ENCODE measurements at places on chromosomes 2 and 18.

DNA sequence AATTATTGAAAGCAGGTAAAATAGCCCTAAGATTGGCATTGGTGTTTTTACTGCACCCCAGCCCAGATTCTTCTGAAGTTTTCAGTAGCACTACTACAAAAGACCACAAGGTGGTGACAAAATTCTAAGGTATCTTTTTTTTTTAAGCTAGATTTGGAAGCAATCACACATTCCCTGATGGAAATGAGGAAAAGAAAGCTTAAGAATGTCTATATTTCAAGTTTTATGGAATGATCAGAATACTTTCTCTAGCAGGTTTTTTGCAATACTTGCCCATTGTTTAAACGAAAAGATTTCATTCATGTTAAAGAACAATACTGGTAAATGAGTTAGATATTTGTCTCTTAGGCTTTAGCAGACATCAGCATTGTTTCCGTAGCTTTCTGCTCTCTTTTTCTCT lies 32.1 kb upstream of the ZNF638 start:
- DNase-seq = no peak

- no peak for DNase-seq
These were observed 238.3 kb downstream of the EN1 start for GRCh38 chr2:118609138-118609537.

DNA sequence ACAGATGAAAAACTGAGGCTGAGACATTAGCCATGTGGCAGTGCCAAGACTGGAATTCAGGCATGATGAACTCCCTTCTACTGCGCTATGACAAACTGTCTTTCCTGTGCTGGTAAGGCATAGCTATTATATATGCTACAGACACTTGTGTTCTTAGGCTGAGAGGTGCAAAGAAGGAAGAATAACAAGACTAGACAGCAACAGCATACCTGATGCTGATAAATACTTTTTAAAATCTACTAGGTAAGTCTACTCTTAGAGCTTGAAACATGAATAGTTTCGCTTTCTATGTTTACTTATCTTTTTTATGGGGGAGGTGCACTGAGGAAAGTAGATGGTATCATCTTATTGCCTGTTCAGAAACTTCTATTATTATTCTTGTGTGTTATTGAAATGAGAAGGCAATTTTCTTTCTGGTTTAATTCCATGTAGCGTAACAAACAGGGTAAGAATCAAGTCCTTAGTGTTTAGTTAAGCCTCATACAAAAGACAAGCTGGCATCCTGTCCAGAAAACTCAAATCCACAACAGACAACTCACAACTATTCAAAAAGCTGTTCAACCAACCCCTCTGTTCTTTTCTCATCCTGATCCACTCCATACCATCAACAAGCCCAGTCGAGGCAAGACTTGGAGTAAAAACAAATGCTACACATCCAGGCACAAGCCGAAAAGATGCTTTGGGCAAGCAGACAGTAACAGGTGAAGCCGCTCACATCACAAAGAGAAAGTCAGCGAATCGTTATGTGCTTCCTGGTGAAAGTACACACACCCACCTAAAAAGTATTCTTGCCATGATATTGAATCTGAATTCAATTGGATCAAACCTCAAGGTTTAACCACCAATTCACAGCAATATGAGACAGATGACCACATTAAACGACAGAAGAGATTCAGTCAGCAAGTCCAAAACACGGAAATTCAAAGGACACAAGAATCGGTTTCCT lies 1.5 kb downstream of the TTC32 start:
- no peak for DNase-seq

DNA sequence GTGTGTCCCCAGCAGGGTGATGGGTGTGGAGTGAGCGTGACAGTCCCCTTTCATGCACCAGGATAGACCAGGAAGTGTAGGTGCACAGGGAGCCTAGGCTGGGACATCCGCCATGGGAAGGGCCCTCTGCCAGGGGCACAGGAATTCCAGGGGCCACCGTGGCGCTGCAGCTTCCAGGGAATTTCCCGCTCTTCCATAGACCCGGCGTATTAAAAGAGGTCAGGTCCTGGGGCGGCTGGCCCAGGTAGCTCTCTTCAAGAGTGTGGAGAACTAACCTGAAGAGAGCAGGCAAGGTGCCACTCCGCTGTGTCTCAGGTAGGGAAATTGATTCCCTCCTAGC lies 42.0 kb downstream of the ATP6V1C2 start:
- no peak for DNase-seq

DNA sequence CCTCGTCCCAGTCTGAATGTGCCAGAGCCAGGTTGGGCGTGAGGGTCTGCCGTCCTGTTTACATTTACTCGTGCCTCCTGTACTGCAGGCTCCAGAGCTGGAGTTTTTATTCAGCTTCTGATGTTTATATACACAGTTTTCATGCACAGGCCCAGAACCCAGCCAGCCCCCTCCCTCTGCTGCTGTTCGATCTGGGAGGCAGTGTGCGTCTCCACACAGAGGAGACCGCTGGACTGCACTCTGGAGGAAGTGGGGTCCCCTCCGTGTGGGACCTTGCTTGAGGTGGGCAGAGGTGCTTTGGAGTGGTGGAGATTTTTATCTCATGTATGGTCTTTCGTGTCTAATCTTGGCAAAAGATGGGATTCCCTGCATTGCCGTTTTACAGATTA lies 90.6 kb downstream of the GLI2 start:
- no peak for DNase-seq

GRCh38 chr2:199147216-199147615 lies 310.5 kb downstream of the SATB2 start:
- DNase-seq = no peak

DNA sequence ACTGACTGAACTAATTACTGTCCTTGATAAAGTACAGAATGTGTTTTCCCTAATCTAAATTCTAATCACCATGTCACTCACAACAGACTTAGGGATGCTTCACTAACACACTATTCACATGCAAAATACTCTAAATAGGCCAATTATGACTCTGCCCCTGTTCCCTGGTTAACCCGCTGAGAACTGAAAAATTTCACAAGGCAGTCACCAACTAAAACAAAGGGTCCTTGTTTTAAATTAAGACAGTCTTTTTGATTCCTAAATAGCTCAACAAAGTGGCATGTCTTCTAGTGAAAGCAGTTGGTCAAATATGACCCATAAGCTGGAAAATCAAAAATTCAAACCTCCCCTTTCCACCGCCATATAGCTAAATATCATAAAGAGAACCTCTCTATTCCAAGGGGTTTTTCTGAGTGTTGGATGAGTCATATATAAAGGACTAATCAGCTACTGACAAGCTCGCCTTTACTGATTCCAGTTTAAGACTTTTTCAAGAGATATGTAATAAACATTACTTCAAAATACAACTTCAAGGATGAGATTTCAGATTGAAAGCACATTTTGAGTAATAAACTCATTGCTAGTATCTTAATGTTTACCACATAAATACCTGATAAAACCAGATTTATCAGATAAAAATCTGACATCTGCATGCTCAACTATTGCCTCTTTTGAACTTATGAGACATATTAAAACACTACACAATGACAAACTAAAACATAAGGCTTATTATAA lies 235.8 kb downstream of the TCF4 start:
- DNase-seq = no peak

GRCh38 chr2:60679036-60679780 lies 76.9 kb upstream of the PAPOLG start:
- DNase-seq = no peak

- no peak for DNase-seq
These were observed 22.1 kb downstream of the MFF start for GRCh38 chr2:227347117-227347516.

- peak; percentile 29 for DNase-seq
These were observed 60.9 kb upstream of the HPCAL1 start for GRCh38 chr2:10241641-10242430.

DNA sequence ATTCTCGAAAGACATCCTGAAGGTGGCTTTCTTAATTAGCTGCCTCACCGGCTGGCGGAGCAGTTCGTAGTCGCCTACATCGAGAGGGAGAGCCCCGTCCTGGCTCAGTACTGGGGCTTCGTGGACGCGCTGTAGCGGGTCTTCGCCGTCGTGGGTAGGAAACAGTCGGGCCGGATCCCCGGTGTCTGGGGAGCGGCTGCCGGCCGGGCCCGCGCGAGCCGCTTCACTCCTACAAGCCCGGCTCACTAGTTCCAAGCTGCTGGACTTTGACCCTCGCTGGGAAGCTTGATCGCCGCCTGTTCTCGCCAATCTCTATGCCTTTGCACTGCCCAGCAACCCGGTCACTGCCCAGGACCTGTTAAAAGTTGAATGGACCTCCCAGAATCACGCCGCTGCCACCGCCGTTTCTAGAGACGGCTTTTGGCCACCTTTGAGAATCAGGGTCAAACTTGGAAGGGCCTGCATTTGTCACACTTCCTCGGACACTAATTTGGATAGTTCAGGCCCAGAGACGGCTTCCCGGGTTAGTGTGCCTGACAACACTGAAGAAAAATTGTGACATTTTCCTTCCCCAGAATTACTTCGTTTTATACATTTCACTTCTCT lies 41.4 kb upstream of the AKAIN1 start:
- DNase-seq = peak; percentile 34

GRCh38 chr2:238667008-238667407 lies 180.9 kb upstream of the TWIST2 start:
- no peak for DNase-seq

- DNase-seq = no peak
These were observed 12.3 kb upstream of the SNTG2 start for GRCh38 chr2:938181-939005.

DNA sequence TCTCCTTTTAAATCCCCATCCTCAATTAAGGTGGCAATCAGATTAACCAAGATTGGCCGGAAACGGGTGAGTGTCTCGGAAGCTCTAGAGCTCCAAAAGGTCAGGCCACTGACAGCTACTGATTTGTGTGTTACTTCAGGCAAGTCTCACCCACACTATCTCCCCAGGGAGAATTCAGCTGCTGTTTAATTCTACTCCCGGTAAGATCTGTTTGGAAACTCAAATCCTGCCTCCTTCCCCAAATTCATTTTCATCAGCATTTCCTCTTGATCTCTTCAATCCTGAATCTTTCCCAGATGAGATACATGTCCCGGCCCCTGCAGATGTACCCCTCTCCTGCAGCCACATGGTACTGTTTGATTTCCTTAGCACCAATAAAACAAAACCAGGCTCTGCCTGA lies 34.9 kb downstream of the EFR3B start:
- no peak for DNase-seq

DNA sequence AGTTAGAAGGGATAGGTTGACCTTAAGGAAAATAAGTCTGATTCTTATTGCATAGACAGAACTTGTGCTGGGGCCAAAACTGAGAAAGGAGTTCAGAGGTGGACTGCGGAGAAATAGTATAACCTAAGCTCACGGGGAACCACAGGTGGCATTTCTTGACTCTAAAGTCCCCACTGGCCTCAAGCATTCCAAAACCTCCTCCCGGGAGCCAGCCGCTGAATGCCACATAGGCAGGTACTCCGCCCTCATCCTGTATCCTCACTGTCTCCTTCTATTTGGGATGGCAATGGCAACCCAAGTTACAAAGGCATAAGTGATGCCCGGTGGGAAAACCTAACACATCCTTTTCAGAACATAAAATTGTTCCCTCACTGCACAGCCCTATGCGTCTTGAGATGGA lies 173.0 kb downstream of the SP3 start:
- no peak for DNase-seq

GRCh38 chr2:239593455-239593854 lies 192.6 kb upstream of the HDAC4 start:
- DNase-seq = no peak

GRCh38 chr2:38074764-38075506 lies 1.0 kb downstream of the CYP1B1 start:
- peak; percentile 41 for DNase-seq

GRCh38 chr2:119598596-119599263 lies 54.5 kb downstream of the CFAP221 start:
- no peak for DNase-seq

GRCh38 chr2:191522478-191523120 lies 155.3 kb upstream of the NABP1 start:
- no peak for DNase-seq

DNA sequence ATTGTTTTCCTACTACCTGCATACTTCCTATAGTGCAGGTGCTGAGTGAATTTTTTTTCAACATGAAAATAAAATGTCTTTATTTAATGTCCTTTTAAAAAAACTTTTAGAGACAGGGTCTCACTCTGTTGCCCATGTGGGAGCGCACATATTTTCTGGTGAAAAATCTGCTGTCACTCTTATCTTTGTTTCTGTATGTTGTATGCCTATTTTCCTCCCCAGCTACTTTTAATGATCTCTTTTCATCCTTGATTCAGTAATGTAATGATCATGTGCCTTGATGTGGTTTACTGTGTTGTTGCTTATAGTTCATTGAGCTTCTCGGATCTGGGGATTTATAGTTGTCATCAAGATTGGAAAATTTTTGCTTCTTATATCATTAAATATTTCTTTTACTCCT lies 117.3 kb downstream of the ARL6IP6 start:
- no peak for DNase-seq

GRCh38 chr2:74632209-74632938 lies 15.8 kb downstream of the M1AP start:
- DNase-seq = no peak

- DNase-seq = no peak
These were observed 450.9 kb upstream of the HS6ST1 start for GRCh38 chr2:128769457-128770142.

GRCh38 chr18:22846088-22846683 lies 86.9 kb upstream of the RBBP8 start:
- no peak for DNase-seq

DNA sequence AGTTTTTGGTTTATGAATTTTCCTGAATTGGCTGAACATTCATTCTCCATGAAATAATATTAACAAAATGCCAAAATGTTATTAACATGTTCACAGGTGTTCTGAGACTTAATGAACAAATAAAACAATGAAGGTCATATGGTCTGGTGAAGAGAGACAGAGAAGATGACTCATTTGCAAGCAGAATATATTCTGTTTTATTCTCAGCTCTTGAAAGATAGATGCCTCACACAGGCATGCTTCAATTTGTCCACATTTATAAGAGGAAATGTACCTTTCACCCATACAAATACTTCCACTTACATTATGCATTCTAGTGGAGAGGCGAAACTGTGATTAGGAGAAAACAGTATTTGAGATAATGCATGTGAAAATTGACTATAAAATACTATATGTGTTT lies 75.4 kb upstream of the PGAP1 start:
- DNase-seq = no peak

GRCh38 chr2:110115291-110116032 lies at the start of gene MALL:
Gene MALL (minus strand): TSS chr2:110115822. CDS start chr2:110115792, 30 bp downstream.
- DNase-seq = no peak

DNA sequence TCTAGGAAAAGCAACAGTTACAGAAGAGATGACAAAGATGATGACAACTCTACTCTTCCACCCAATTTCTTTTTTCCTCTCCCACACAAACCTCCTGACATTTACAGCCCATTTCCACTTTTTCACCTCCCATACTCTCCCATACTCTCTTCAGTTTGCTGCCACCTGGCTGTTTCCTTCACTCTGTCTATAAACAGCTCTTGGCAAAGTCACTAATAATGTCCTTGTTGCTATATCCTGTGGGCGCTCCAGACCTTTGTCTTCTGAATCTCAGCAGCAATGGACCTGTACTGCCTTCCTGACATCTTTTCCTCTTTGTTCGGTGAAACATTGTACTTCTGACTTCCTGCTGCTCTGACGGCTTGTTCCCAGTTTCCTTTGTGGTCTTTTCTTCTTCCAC lies 60.7 kb upstream of the CAVIN2 start:
- no peak for DNase-seq

Measured in psoas muscle (tissue), 8 donors.